ENCODE measurements at places on chromosomes 3 and 15. TPM values are rescaled to one million over a fixed set of nuclear protein-coding genes. Genes with fewer than 3 reads are reported as not detected.

GRCh38 chr3:67294341-67294740, 296.2 kb downstream of the KBTBD8 start:
- no peak for DNase-seq

DNA sequence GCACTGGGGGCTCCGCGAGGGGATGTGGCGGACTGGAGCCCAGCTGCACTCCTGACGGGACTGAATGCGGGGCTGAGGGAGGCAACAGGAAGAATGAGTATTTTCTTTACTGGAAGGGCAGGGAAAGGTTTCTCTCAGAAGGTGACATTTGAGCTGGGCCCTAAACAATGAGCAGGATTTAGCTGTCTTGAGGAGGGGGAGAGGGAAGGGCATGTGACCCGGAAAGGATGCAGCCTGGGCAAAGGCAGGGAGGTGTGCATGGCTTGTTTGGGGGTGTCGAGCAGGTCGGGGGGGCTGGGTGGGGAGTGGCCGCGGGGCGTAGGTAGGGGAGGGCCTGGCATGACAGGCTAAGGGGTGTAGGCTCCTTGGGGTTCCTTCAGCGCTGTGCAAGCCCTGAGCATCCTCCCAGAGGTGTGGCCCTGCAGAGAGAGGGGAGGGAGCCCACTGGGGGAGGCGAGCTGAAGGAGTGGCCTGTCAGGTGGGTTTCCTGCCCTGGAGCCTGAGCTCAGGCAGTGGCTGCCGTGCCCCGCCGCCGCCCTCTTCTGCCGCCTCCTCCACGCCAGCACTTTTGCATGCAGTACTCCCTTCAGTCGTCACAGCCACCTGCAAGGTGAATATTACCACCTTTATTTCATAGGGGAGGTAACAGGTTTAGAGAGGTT, 17.2 kb upstream of the ANKDD1A start:
- DNase-seq, result no peak

The CLDN16 gene
- not detected for total RNA-seq

DNA sequence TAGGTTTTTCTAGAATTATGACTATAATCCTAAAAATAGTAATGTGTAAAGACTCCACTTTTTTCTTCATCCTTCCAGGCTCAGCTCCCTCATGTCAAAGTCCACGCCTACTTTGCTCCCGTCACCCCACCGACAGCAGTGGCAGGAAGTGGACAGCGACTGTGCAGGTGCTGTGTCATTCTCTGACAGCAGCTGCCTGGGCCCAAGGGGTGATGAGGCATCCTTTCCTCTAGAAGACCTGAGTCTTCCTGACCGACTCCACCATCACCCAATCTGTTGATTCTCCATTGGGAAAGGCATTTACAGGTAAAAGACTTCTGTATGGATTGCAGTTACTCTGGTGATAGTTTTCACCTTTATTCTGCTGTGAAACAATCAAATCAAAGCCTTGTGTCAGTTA, 54.8 kb downstream of the UBP1 start:
- DNase-seq, result no peak

The TMOD2 gene
- total RNA-seq, result 0.08 TPM

DNA sequence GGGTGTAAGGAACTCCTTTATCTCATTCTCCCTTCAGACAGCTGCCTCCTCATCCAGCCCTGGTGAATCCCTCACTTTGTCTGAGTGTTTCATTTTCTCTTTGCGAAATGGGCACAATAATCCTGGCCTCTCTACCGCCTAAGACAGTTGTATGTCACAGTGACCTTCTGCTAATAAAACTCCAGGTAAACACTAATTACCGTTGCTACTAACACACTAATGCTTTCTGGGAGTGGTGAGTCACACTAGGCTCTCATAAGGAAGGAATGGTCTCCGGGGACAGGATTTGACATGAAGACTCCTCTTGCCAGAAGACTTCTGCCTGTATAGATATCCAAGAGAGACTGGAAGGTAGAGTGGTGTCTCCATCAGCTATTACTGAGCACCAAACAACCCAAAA, 71.7 kb upstream of the SNRK start:
- peak; percentile 76 for DNase-seq

DNA sequence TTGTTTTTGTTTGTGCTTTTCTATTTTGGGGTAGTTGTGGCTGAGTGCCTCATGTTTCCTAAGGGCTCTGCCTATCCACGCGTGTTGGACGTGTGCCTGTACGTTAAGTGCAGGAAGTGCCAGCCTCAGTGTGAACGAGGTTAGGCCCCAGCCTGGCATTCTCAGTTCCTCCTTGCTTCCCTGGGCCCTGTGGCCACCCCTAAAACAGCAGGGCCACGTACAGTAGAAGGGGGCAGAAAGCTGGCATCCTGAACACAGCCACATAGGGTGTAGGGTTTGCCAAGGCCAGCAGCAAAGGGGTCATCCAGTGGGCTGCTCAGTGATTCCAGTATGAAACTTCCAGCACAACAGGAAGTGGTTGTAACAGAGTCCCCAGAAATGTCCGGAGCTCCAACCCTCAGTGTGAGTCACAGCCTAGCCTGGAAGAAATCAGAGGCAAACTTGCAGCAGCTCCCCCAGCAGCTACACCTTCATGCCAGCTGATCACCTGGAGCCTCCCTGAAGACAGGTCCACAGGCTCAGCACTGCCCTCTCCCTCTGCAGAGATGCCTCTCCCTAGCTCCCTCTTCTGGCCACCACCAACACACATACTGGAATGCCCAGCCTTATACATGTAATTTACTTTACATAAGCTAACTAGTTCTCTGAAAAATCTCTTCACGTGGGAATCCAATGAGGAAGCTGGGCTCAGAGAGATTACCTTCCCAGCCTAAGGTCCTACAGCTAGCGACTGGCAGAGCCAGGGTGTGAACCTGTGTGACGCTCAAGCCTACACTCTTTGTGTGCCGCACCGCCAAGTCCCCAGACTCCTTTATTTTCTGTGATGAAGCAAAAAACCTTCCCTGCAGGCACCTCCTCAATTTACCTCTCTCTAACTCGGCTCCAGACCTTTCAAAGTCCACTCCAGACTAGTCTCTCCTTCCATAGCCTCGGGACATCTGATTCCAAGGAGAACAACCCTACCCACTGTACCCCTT, 26.6 kb downstream of the ILDR1 start:
- DNase-seq, result peak; percentile 91

- peak; percentile 21 for DNase-seq
Measured at GRCh38 chr3:2303566-2303965, 204.9 kb downstream of the CNTN4 start.

- DNase-seq, result peak; percentile 66
Measured at GRCh38 chr3:71247221-71247957, 336.1 kb downstream of the FOXP1 start.

The WDR76 gene
- total RNA-seq, result 12.7 TPM

The MAGEF1 gene
- total RNA-seq, result 30.9 TPM
